ENCODE measurements at places on chromosomes 7 and 10. TPM values are rescaled to one million over a fixed set of nuclear protein-coding genes. Genes with fewer than 3 reads are reported as not detected.

GRCh38 chr7:23267357-23267756 is 20.8 kb downstream of the GPNMB start:
- H3K27me3 ChIP-seq, result no peaks in the 10 kb centered on the region
- no peak for DNase-seq
- no peaks in the 10 kb centered on the region for H3K36me3 ChIP-seq
- H3K27ac ChIP-seq, result no peak overlapping the region
- no peak overlapping the region for H3K4me3 ChIP-seq

DNA sequence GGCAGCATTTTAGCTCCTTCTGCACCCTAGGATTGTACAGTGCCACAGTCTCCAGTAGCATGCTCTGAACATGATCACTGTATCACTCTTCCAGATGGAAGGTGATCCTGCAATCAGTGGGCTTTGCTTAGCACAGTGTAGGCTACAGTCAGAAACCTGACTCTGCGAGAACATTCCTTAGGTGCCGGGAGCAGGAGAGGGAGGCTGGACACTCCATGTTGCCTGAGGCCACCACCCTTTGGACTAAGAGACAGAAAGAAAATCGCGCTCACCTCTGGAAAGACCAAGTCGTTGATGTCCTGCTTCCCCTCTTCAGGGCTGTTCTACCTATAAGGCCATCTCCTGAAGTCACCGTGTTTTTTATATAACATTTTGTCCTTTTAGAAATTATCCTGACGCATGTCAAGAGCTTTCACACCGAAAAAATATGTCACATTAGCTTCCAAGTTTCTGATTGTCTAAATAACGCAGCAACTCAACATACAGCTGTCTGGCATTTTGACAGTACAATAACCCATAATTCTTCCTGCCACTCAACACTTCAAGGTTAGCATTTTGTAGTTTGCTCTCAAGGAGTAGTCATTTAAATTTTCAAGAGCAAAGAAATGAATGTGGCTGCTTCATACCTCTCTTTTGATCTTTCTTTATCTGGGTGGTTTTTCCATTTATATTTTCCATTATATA is 563.1 kb downstream of the LRMDA start:
- no peak overlapping the region for H3K4me3 ChIP-seq
- no peaks in the 10 kb centered on the region for H3K27me3 ChIP-seq
- H3K36me3 ChIP-seq, result no peaks in the 10 kb centered on the region
- no peak for DNase-seq
- no peaks in the 10 kb centered on the region for H3K4me1 ChIP-seq
- no peak overlapping the region for H3K27ac ChIP-seq

GRCh38 chr7:44473295-44473694 is 17.2 kb downstream of the NUDCD3 start:
- peaks cover 13% of the 10 kb centered on the region for H3K4me1 ChIP-seq
- H3K36me3 ChIP-seq, result no peaks in the 10 kb centered on the region
- no peak overlapping the region for H3K4me3 ChIP-seq
- H3K27ac ChIP-seq, result no peak overlapping the region
- H3K27me3 ChIP-seq, result no peaks in the 10 kb centered on the region

- H3K27ac ChIP-seq, result no peak within 1 kb of the TSS
- no peaks in the 10 kb centered on the region for H3K4me1 ChIP-seq
- H3K36me3 ChIP-seq, result no peaks in the 10 kb centered on the region
These were observed at the start of gene TBX20 for GRCh38 chr7:35253710-35254495. TBX20 (minus strand) TSS chr7:35254100; CDS start chr7:35253620, 480 bp downstream.

The GPR26 gene
- total RNA-seq, result 0.37 TPM

GRCh38 chr7:26078437-26079336 is 73.3 kb upstream of the NFE2L3 start:
- DNase-seq, result peak; percentile 89
- H3K36me3 ChIP-seq, result no peaks in the 10 kb centered on the region

The RBP3 gene
- total RNA-seq, result not detected

The HSPA12A gene
- 34.6 TPM for total RNA-seq

DNA sequence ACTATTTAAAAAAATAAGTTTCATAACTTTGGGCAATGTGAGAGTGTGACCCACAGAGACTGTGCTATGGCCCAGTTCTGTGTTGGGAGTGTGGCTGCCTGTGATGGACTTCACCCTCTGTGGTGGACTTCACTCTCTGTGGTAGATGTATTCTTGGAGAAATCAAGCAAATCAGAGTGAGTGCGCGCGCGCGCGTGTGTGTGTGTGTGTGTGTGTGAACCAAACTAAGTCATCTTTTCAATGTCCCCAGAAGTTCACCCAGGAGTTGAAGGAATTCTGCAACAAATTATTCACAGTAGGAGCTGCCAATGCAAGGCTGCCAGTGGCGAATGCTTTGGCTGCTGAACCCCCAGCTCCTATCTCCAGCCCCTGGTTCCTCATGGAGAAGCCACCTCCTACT is 184.5 kb downstream of the ADAM12 start:
- no peaks in the 10 kb centered on the region for H3K27me3 ChIP-seq
- H3K36me3 ChIP-seq, result no peaks in the 10 kb centered on the region
- no peak overlapping the region for H3K27ac ChIP-seq
- DNase-seq, result no peak
- H3K4me3 ChIP-seq, result no peak overlapping the region

- no peaks in the 10 kb centered on the region for H3K36me3 ChIP-seq
- no peak overlapping the region for H3K4me3 ChIP-seq
- DNase-seq, result no peak
These were observed 10.5 kb upstream of the EDRF1 start for GRCh38 chr10:125708971-125709503.

- no peak overlapping the region for H3K4me3 ChIP-seq
- peaks cover 12% of the 10 kb centered on the region for H3K27me3 ChIP-seq
- no peaks in the 10 kb centered on the region for H3K36me3 ChIP-seq
- peaks cover 12% of the 10 kb centered on the region for H3K4me1 ChIP-seq
These were observed 17.8 kb upstream of the GATA3 start for GRCh38 chr10:8036506-8037198.

DNA sequence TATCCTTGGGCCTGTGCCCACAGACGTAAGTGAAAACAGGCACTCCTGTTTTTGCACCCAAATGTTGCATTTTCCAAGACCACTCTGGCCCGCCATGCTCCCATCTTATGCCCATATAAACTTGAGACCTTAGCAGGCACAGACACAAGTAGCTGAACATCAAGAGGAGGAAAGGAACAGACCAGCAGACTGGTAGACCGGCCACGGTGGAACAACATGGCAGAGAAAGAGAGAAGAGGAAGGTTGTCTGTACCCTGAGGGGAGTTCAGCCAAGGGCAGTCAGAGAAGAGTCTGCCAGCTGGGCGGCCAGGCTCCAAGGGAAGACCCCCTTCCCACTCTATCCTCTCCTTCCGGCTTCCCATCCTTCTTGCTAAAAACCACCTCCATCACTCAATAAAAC is 85.3 kb downstream of the GPR37 start:
- H3K27ac ChIP-seq, result no peak overlapping the region
- no peaks in the 10 kb centered on the region for H3K4me1 ChIP-seq
- no peak overlapping the region for H3K4me3 ChIP-seq
- H3K27me3 ChIP-seq, result no peaks in the 10 kb centered on the region
- H3K36me3 ChIP-seq, result no peaks in the 10 kb centered on the region
- DNase-seq, result no peak

DNA sequence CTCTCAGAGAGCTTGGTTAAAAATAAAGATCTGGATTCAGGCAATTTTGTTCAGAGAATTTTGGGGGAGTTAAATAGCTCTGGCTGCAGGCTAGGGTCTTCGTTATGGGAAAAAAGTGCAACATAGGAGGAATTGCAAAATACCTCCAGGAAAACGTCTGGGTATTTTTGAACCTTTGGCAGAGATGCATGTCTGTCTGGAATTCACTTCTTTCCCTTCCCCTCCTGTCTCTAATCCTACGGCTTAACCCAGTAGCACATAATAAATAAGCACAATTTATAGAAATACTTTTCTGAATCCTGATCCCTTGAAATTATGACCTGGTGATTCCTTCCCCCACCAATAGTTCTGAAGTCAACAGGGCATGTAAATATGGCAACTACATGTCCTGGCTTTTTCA is 19.3 kb upstream of the NUP205 start:
- no peaks in the 10 kb centered on the region for H3K27me3 ChIP-seq
- H3K36me3 ChIP-seq, result no peaks in the 10 kb centered on the region
- no peaks in the 10 kb centered on the region for H3K4me1 ChIP-seq
- no peak overlapping the region for H3K4me3 ChIP-seq

The CYP26C1 gene
- 0.31 TPM for total RNA-seq

DNA sequence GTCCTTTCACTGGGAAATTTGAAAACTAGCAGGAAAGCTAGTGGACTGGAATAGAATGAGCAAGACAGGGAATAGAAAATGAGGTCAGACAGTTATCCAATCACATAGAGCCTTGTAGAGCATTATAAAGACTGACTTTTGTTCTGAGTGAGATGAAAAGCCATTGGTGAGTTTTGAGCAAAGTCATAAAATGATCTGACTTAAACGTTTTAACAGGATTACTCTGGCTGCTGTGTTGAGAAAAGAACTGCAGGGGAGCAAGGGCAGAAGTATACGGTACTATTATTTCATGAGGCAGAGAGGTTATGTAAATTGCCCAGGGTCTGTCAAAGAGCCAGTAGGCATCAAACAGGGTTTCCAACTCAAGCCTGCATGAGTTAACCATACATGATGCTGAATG is 393.4 kb downstream of the TFEC start:
- no peaks in the 10 kb centered on the region for H3K27me3 ChIP-seq
- H3K4me3 ChIP-seq, result no peak overlapping the region
- H3K36me3 ChIP-seq, result no peaks in the 10 kb centered on the region

The ABLIM1 gene
- total RNA-seq, result 137 TPM

The AZGP1 gene
- 81.2 TPM for total RNA-seq

The LEP gene
- total RNA-seq, result 0.55 TPM

- no peak for DNase-seq
- H3K4me1 ChIP-seq, result peaks cover 7% of the 10 kb centered on the region
- H3K4me3 ChIP-seq, result no peak overlapping the region
- H3K27ac ChIP-seq, result no peak overlapping the region
- H3K27me3 ChIP-seq, result no peaks in the 10 kb centered on the region
- no peaks in the 10 kb centered on the region for H3K36me3 ChIP-seq
These were observed 2.8 kb downstream of the FAM180A start for GRCh38 chr7:135745703-135746312.

The TDRD1 gene
- 32.3 TPM for total RNA-seq

The SPOCK2 gene
- 113 TPM for total RNA-seq
